Adrenal gland (tissue), 19 donors: ENCODE measurements at places on chromosomes 3 and 15. TPM values are rescaled to one million over a fixed set of nuclear protein-coding genes. Genes with fewer than 3 reads are reported as not detected.

Gene HCLS1
- 51.3 TPM for total RNA-seq

DNA sequence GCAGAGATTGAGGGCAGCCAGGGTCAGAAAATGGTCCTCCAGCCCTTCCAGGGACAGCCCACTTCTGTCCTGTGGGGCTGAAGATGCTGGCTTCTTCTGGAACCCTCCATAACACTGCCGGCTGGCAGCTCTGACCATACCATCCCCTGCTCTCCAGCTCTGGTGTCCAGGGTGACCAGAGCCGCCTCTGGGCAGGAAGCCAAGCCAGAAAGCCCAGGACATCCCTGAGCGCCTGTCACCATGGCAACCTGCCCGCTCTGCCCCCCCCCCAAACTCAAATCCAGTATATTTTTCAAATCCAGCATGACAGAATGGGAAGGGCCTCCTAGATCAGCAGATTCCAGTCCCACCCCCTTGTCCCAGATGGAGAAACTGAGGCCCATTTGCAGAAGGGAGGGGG, 420 bp upstream of the TMIE start:
- H3K4me3 ChIP-seq: peak overlapping the region; percentile 44
- H3K27ac ChIP-seq: no peak overlapping the region
- H3K36me3 ChIP-seq: no peaks in the 10 kb centered on the region
- H3K4me1 ChIP-seq: peaks cover 42% of the 10 kb centered on the region
- peak; percentile 70 for DNase-seq

GRCh38 chr15:40333922-40334492, 6.7 kb downstream of the CCDC9B start:
- H3K27me3 ChIP-seq: no peaks in the 10 kb centered on the region
- H3K36me3 ChIP-seq: no peaks in the 10 kb centered on the region
- DNase-seq: peak; percentile 71
- peaks cover 10% of the 10 kb centered on the region for H3K4me1 ChIP-seq
- peak overlapping the region; percentile 11 for H3K4me3 ChIP-seq

GRCh38 chr15:98152156-98152555, 191.7 kb downstream of the ARRDC4 start:
- no peaks in the 10 kb centered on the region for H3K27me3 ChIP-seq
- H3K27ac ChIP-seq: no peak overlapping the region
- no peak overlapping the region for H3K4me3 ChIP-seq
- H3K36me3 ChIP-seq: no peaks in the 10 kb centered on the region
- no peaks in the 10 kb centered on the region for H3K4me1 ChIP-seq

- DNase-seq: peak; percentile 55
- no peak overlapping the region for H3K27ac ChIP-seq
- no peaks in the 10 kb centered on the region for H3K27me3 ChIP-seq
- no peaks in the 10 kb centered on the region for H3K36me3 ChIP-seq
- H3K4me1 ChIP-seq: peaks cover 3% of the 10 kb centered on the region
Observed at GRCh38 chr3:127615631-127616305, 13.2 kb upstream of the PODXL2 start.

DNA sequence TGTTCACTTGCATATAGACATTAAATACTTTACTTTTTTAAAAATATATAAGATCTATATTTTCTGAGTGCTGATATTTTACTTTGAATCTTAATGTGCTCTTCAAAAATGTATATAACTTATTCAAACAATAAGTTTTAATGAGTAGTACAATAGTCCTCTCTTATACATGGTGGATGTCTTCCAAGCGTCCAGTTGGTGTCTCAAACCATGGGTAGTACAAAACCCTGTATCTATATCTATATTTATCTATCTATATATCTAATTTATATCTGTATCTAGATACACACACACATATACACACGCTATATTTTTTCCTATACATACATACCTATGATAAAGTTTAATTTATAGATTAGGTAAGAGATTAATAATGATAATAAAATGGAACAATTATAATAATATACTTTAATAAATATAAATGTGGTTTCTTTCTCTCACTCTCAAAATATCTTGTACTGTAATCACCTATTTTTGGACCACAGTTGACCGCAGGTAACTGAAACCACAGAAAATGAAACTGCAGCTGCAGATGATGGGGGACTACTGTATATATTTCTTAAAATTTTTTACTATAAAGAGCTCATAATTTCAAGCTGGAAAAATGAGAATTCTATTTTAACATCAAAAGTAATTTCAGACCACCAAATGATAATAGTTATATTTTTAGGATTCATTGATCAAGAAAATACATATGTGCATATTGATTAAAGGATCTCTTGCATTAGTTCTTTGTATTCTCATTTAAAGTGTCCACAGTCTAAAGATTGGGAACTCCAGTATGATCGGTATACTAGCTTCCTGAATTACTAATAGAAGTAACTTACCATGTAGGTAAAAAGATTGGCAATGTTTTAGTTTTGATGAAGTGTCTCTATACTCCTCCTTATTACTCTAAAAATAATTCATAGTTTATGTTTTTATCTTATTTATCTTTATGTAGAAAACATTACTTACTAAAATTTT, 215.1 kb upstream of the MLF1 start:
- no peak for DNase-seq
- no peaks in the 10 kb centered on the region for H3K36me3 ChIP-seq
- no peak overlapping the region for H3K27ac ChIP-seq
- no peaks in the 10 kb centered on the region for H3K27me3 ChIP-seq
- no peaks in the 10 kb centered on the region for H3K4me1 ChIP-seq

DNA sequence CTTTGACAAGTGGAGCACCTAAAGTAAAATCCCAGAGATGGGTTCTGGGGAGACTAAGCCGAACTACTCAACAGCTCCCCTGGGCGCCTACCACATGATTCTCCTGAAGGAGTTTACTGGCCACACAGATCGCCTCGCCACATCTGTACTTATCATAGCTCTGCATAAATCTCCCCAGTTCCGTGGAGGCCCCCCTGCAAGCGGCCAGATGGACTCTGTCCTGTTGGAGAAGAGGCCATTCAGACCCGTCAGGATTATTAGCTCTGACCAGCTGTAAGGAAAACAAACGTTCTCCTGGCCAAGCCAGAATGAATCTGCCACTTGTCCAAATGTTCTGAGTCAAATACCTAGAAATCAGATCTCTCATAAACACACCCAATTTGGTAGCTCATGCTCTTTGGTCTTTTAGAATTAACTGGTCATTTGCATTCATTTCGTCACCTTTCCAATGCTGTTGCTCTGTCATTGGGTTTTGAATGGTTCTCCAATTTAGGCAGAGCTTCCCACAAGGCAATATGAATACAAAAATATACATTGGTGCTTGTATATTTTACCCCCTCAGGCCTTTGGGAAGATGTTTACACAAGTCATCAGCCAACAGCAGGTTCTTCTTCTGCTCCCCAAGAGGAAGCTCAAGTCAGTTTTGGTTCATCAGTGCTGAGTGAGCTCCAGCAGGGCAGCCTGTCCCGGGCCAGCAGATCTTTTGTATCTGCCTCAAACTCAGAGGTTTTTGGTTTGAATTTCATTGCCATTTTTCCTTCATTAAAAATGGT, 124.5 kb downstream of the THSD4 start:
- H3K27ac ChIP-seq: no peak overlapping the region
- H3K27me3 ChIP-seq: no peaks in the 10 kb centered on the region
- DNase-seq: no peak
- no peaks in the 10 kb centered on the region for H3K4me1 ChIP-seq
- H3K4me3 ChIP-seq: no peak overlapping the region

- no peaks in the 10 kb centered on the region for H3K4me1 ChIP-seq
- DNase-seq: no peak
- no peak overlapping the region for H3K4me3 ChIP-seq
- no peaks in the 10 kb centered on the region for H3K27me3 ChIP-seq
Observed at GRCh38 chr3:192422321-192422996, 304.9 kb downstream of the FGF12 start.

Gene AADACL2
- not detected for total RNA-seq

Gene PEX5L
- not detected for total RNA-seq

DNA sequence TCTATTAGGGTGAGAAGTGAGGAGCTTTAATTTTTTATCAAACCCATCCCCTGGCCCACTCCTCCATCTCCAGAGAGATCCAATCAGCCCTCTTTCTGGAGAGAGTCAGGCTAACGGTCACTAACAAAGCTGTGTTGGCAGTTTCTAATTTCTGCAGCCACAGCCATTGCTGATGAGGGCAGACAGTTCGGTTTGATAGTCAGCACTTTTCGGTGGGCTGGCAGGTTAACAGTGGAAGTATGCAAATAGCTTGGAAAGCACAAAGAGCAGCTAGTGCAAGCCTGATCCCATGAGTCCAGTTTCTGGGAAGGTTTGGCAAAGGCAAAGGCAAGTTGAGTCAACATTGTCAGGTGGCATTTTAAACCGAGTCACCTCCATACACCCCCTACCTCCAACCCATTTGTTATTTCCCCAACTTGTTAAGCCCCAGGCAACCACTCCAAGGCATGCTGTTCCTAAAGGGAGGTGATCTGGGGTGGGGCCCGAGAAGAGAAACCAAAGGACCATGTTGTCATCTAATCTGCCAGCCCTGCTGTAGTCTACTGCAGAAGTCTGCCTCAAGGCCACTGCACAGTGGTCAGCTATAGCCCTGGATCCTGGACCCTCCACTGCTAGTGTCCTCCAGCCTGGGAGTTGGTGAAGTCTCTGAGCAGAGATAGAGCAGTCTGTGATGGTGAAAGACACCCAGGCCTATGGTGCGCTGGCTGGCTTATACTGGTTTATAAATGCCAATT, 1.7 kb downstream of the CCR1 start:
- no peaks in the 10 kb centered on the region for H3K4me1 ChIP-seq
- H3K36me3 ChIP-seq: no peaks in the 10 kb centered on the region
- H3K27me3 ChIP-seq: no peaks in the 10 kb centered on the region
- H3K4me3 ChIP-seq: no peak overlapping the region

- H3K36me3 ChIP-seq: no peaks in the 10 kb centered on the region
- H3K27ac ChIP-seq: no peak overlapping the region
- no peak for DNase-seq
- H3K27me3 ChIP-seq: no peaks in the 10 kb centered on the region
- no peak overlapping the region for H3K4me3 ChIP-seq
Observed at GRCh38 chr3:23809840-23810342, 4.1 kb downstream of the UBE2E1 start.

DNA sequence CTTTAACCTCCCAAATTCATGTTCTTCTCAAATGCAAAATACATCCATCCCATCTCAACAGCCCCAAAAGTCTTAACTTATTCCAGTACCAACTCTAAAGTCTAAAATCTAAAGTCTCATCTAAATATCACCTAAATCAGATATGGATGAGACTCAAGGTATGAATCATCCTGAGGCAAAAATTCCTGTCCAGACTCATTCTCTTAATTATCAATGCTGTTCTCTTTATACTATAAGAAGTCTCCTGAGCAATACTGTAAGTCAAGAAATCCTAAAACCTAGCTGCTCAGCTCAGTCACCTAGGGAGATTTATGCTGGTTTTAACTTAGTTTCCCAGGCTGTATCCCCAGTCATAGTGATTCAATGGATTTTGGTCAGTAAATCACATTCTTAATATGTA, 11.1 kb downstream of the RAD18 start:
- no peak overlapping the region for H3K27ac ChIP-seq
- DNase-seq: no peak
- H3K27me3 ChIP-seq: no peaks in the 10 kb centered on the region
- no peaks in the 10 kb centered on the region for H3K36me3 ChIP-seq
- H3K4me3 ChIP-seq: no peak overlapping the region

DNA sequence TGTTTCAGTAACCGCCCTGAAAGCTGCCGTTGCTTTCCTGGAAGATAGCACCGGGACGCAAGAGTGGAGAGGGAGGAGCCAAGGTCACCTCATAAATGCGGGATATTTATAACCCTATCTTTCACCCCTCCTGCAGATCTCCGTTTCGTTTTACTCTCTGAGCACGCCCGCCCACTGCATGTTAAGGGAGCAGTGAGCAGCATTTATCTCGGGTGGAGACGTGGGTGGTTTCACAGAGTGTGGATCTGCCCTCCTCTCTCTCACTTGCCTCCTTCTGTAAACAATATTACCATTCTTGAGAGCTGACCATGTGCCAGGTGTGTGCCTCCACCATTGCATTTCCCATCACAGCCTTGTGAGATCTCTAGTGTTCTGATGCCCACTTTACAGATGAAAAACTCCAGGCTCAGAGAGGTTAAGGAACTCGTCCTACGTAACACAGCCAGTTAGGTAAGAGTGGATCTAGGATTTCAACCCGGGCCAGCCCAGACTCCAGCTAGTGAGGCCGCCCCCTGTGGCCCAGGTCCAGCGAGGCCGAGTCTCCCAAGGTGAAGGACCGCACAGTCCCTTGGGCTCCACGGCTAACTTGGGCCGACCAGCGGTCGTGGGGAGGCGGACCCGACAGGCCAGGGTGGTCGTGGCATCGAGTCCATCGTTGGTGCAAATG, 16.9 kb upstream of the SEMA4B start:
- peak; percentile 95 for DNase-seq
- H3K27ac ChIP-seq: peak overlapping the region; percentile 98
- no peaks in the 10 kb centered on the region for H3K27me3 ChIP-seq
- H3K36me3 ChIP-seq: no peaks in the 10 kb centered on the region
- peak overlapping the region; percentile 65 for H3K4me3 ChIP-seq
- peaks cover 54% of the 10 kb centered on the region for H3K4me1 ChIP-seq

Gene SH3GL3
- 1.2 TPM for total RNA-seq

DNA sequence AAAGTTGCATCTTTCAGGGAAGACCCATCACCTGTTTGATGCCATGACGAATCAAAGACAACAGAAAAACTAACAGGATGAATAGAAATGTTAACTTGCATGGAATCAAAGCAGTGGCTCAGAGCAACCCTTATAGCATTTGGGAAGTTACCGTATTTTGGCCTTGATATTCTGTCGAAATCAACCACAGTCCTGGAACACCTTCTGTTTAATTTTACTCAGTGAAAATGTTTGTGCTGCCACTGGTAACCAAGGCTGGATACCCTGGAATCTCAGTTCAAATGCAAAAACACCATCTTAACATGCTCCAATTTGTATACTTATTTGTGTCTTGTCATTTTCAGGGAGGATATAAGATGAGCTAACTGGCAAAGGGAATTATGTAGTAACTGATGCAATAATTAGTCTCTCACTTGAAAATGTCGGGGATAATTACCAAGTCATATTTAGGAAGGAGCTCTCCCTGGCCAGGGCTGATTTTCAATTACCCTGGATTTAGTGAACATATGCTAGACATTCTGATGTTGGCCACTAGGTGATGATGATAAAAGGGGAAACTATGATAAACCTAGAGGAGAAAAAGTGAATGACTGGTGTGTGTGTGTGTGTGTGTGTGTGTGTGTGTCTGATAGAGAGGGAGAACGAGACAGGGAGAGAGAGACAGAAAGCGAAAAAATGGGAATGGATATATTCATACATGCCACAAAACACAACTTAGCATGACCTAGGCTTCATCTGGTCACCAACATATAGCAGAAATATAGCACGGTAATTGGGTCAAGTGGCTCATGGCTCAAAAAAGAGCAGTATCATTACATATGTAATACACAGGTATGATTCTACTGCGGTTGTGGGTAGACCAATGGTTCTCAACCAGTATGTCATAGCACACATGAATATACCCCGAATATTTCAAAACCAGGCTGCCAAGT, 19.0 kb upstream of the PRICKLE2 start:
- no peaks in the 10 kb centered on the region for H3K4me1 ChIP-seq
- DNase-seq: no peak
- H3K27me3 ChIP-seq: no peaks in the 10 kb centered on the region
- no peaks in the 10 kb centered on the region for H3K36me3 ChIP-seq

- H3K4me1 ChIP-seq: no peaks in the 10 kb centered on the region
- no peaks in the 10 kb centered on the region for H3K36me3 ChIP-seq
- H3K4me3 ChIP-seq: no peak overlapping the region
- no peak overlapping the region for H3K27ac ChIP-seq
- no peaks in the 10 kb centered on the region for H3K27me3 ChIP-seq
- DNase-seq: no peak
Observed at GRCh38 chr15:53527996-53528395, 231.5 kb downstream of the WDR72 start.
